T-helper 2 cell treated with Interferon-gamma antibody and Interleukin-4, amounts not matched to agents 5 μg/mL and 100 μg/mL, for 36 hours (primary cell): ENCODE measurements at places on chromosomes 4 and X.

DNA sequence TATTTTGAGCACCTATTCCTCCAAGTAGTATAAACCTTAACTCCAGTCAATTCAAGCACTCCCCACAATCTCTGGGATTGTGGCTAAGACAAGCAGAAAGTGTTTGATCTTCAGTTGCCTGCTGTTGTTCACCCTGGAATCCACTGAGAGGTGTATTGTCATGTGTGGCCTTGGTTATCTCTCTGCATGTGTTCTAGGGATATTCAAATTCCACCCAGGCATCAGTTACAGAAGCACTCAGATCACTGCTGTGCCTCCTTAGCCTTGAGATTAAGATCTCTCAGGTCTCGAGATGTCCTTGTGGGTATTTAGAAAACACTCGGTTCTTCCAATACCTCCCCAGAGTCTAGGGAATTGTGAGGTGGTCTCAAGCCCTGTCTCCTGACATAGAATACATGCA, 213.3 kb downstream of the SMARCA1 start:
- DNase-seq = no peak

GRCh38 chr4:28248269-28248668, 1387.6 kb downstream of the STIM2 start:
- no peak for DNase-seq

- DNase-seq = no peak
Observed at GRCh38 chrX:23670528-23670927, 3.2 kb downstream of the PRDX4 start.

DNA sequence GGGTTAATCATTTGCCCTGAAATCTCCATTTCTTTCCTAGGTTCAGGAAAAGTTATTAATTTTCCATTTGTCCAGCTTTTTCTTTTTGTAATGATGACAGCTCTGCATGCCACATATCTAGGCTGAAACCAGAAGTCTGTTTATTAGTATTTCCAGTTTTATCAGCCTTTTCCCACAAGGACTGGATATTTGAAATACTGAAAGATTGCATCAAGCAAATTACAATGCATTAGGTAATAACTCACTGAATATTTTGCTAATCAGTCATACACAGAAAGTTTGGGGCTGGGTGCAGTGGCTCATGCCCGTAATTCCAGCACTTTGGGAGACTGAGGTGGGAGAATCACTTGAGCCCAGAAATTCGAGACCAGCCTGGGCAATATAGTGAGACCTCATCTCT, 21.5 kb downstream of the SLC9A7 start:
- DNase-seq = no peak

GRCh38 chr4:187479511-187479910, 516.1 kb upstream of the ZFP42 start:
- no peak for DNase-seq

- DNase-seq = peak; percentile 1
Observed at GRCh38 chr4:3337811-3338210, 45.0 kb downstream of the RGS12 start.

- no peak for DNase-seq
Observed at GRCh38 chr4:3418029-3418762, 23.6 kb upstream of the HGFAC start.

DNA sequence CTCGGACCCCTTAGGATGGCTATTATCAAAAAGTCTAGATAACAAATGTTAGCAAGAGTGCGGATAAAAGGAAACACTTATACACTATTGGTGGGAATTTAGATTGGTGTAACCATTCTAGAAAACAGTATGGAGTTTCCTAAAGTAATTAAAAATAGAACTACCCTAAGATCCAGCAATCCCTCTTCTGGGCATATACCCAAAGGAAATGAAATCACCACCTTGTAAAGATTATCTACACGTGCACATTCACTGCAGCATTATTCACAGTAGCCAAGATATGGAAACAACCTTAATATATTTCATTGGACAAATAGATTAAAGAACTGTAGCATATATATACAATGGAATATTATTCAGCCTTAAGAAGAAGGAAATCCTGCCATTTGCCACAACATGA, 462.4 kb downstream of the IQCM start:
- DNase-seq = no peak
